ENCODE measurements at places on chromosomes 2 and 18.

DNA sequence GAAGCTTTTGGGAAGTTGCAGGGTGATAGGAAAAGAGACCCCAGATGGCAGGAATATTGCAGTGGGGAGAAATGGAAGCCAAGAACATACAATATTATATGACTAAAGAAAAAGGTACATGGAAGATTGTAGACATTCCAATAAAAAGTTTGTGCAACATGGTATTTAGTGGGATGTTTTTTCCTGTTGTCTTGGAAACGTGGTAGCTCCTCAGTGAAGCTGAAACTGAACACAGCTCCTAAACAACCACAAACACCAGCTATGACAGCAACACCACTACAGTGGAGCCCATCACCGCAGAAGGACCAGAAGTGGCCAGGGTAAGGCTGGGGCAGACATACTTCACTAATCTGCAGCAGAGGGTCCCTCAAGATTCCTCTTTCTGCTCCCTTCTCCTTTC is 246.8 kb downstream of the CDH20 start:
- DNase-seq: no peak

GRCh38 chr2:177784745-177785067 is 287.9 kb downstream of the PDE11A start:
- DNase-seq: no peak

DNA sequence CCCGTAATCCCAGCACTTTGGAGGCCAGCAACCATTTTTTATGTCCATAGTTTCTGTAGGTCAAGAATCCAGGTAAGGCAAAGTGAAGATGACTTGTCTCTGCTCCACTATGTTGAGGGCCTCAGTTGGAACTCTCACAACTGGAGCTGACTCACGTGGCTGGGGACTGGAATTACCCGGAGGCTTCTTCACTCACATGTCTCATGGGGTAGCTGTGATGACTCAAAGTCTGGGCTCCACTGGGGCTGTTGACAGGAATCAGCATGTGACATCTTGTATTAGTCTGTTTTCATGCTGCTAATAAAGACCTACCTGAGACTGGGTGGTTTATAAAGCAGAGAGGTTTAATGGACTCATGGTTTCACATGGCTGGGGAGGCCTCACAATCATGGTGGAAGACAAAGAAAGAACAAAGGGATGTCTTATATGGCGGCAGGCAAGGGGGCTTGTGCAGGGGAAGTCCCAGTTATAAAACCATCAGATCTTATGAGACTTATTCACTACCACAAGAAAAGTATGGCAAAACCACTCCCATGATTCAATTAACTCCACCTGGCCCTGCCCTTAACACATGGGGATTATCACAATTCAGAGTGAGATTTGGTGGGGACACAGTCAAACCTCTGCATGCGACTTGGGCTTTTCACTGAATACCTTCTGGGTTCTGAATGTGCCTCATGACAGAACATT is 7.8 kb upstream of the PPP1R1C start:
- no peak for DNase-seq

DNA sequence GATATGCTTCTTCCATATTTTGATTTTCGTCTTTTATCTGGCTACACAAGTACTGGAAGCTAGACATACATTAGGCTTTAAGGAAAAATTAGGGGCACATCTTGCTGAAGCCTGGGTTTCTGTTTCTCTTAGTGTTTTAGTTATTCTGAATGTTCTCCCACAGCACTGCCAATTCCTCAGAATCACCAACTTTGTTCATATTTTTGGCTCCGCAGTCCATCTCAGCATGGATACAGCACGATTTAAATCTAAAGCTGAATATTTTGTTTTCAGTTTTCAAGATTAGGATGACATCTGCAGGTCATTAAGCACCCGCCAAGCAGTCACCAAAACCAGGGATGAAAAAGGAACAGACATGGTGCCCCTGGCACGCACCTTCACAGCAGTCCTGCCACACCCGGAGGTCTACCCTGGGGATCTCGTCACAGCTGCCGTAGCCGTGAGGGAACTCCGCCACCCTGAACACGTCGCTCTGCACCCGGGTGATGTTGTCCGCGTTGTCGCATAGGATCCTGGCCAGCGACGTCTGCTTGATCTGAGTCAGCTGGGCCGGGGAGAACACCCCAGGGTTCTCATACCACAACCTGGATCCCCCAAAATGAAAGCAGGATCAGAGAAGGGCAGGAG is 101.2 kb downstream of the PXDN start:
- no peak for DNase-seq

DNA sequence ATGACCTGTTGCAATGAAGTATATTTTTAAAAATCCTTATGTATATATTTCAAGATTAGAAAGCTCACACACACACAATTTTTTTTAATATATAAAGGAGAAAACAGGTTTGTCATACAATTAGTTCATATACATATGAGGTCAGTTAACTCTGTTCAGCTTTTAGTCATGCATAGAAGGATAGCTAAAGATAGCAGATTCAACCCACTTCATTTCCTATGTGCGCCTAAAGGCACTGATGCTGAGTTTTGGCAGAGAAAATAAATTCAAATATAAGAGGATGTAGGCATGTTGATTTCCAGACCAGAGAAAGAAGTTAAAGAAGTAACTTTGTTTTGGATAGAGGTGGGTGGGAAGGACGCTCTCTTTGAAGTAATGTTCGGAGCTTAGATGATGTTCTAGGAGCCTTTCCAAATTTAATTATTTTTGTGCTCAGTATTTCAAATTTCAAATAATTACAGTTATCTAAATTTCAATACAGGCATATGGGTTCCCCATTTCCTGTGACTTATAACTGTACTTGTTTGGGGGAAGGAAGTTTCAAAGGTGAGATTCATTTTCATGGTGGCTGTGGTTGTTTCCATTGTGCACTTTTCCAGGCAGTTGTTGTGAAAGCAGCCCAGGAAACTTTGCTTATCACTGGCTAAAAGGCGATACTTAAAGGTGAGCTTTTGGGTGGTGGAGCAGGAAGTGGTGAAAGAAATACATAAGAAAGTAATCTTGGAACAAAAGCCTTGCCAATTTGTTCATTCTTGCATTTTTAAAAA is 523.4 kb upstream of the FANCL start:
- DNase-seq: no peak

DNA sequence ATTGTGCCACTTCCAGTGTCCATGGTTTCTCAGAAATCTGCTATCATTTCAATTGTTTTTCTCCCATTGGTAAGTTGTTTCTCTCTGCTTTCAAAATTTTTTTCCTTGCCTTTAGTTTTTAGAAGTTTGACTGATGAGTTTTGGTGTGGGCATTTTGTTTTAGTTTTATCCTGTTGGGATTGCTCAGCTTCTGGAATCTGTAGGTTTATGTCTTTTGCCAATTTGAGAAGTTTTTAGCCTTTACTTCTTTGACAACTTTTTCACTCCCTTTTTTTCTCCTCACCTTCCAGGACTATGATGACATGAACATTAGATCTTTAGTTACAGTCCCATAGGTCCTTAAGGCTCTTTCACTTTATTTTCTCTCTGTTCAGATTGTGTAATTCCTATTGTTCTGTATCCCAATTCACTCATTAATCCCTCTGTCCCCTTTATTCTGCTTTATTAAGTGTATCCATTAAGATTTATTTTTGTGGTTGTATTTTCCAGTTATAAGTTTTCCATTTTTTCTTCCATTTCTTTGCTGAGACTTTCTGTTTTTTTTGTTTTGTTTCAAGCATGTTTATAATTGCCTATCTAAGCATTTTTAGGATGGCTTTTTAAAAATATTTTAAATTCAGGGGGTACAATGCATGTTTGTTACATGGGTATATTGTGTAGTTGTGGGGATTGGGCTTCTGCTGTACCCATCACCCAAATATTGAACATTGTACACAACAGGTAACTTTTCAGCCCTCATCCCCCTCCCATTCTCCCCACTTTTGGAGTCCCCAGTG is 17.9 kb downstream of the MFSD6 start:
- DNase-seq: no peak

DNA sequence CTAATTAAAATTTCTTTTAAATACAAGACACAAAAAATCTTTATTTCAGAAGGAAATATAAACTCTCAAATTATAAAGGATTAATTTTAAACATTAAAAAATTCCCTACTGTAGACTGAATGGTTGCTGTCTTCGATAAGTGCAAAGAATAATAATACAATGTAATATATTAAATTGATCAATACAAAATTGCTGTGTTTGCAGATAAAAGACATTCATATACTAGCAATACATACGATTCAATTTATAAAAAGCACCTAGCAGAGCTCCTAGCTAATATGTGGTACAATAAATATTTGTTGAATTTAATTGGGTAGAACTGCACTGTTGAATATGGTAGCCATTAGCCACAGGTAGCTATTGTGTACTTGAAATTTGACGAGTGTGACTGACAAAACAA is 6.6 kb downstream of the ZSWIM2 start:
- DNase-seq: no peak

GRCh38 chr2:232276084-232276732 is 102.3 kb upstream of the ALPP start:
- no peak for DNase-seq

GRCh38 chr2:97851172-97851571 is 137.8 kb downstream of the ZAP70 start:
- no peak for DNase-seq

DNA sequence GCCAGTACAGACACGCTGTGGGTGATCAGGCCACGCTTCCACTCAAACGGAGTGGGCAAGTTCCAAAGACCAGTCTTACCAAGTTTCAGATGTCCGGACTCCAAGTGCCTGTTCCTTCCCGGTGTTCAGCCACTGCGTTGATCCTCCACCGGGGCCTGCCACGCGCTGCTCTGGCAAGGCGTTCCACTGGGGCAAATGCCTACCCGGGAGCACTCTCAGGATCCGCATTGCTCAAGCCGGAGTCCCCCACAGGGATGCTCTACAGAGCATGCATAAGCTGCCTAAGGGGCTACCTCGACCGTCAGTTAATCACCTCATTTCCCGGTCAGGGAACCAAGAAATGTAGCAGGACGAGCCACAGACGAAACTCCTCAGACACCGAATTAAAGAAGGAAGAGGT is 37.0 kb upstream of the CLASP1 start:
- DNase-seq: no peak
